Osteocyte (in vitro differentiated cells): ENCODE measurements at places on chromosomes 5 and 9.

DNA sequence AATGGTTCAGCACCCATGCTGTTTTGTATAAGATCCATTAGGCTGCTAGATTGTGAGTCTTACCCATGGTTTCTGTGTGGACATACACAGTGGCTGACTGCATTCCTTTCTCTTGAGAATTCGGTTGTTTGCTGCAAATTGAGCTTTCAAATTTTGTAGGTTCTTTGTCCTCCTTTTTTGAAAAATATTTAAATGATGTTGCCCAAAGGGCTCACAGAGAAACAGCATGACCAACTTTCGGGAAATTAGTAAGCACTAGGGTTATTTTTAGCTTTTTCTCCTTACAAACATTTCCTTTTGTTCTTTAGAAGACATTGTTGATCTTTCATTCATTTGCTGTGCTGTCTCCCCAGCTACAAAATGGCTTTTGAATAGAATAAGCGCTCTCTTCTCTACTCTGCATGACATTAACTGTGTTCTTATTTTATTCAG lies 79.4 kb downstream of the NLN start:
- H3K4me1 ChIP-seq, result peaks cover 9% of the 10 kb centered on the region
- DNase-seq, result no peak
- no peaks in the 10 kb centered on the region for H3K27me3 ChIP-seq
- peaks cover 27% of the 10 kb centered on the region for H3K36me3 ChIP-seq
- H3K4me3 ChIP-seq, result no peak overlapping the region

DNA sequence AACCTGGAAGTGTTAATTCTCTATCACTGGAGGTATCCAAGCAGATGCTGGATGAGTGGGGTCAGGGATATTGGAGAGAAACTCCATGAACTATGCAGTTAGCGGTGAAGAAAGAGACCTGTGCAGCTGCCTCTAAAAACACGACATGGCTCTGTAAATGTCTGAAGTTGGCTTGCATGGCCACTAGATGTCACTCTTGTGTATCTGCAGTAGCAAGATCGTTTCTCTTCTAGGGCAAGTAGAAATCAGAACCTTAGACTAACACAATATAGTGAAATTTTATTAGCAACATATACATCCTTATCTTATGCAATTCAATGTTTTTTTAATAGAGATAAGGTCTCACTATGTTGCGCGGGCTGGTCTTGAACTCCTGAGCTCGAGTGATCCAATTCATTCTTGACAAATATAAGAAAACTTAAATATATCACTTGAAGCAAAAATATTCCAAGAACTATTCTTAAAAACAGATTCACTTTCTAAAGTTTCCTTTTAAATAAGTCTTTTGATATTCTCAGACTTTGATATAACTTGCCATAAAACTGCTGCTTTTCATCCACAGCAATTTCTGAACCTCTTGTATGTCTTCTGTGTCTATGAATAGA lies 2.9 kb downstream of the OR2S2 start:
- H3K4me1 ChIP-seq, result peaks cover 5% of the 10 kb centered on the region
- H3K36me3 ChIP-seq, result no peaks in the 10 kb centered on the region
- H3K4me3 ChIP-seq, result no peak overlapping the region

- no peaks in the 10 kb centered on the region for H3K36me3 ChIP-seq
- H3K4me3 ChIP-seq, result no peak overlapping the region
- no peak overlapping the region for H3K27ac ChIP-seq
- no peaks in the 10 kb centered on the region for H3K27me3 ChIP-seq
- peaks cover 8% of the 10 kb centered on the region for H3K4me1 ChIP-seq
Observed at GRCh38 chr5:124195411-124195810, 551.0 kb downstream of the ZNF608 start.

GRCh38 chr9:7237473-7238246 lies 479.9 kb downstream of the KDM4C start:
- no peak for DNase-seq
- H3K4me3 ChIP-seq, result no peak overlapping the region
- H3K27me3 ChIP-seq, result no peaks in the 10 kb centered on the region

- H3K27me3 ChIP-seq, result peaks cover 8% of the 10 kb centered on the region
- H3K27ac ChIP-seq, result no peak overlapping the region
- H3K4me1 ChIP-seq, result no peaks in the 10 kb centered on the region
- no peak for DNase-seq
- H3K4me3 ChIP-seq, result no peak overlapping the region
Observed at GRCh38 chr5:178273041-178273440, 40.4 kb upstream of the PHYKPL start.

DNA sequence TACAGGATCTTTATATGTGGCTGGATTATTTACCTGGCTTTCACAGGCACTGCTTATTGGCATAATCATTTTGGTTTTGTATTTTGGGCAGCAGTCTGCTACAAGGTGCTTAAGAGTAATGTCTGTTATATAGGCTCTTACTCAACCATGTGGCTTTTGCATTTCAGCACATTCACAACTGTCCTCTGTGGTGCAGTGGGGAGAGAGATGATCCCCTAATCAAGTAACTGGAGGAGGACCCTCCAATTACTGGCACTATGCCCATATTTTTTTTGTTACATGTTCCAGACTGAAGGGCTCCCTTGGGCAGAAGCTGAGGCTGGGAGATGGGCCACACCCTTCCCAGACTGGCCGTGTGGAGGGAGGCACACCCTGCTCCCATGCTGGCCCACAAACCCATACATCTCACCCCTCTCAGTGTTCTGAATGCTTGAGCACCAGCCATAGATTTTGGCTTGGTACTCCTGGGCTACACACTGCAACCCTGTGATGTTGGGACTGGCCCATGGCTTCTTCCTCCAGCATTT lies 173.5 kb downstream of the FAM174A start:
- H3K4me3 ChIP-seq, result no peak overlapping the region
- no peaks in the 10 kb centered on the region for H3K4me1 ChIP-seq
- peaks cover 6% of the 10 kb centered on the region for H3K27me3 ChIP-seq
- H3K36me3 ChIP-seq, result no peaks in the 10 kb centered on the region
